ENCODE measurements at places on chromosomes 1 and 21.
A peak's percentile ranks its signal among the peaks of the same experiment; 100 is the strongest.

DNA sequence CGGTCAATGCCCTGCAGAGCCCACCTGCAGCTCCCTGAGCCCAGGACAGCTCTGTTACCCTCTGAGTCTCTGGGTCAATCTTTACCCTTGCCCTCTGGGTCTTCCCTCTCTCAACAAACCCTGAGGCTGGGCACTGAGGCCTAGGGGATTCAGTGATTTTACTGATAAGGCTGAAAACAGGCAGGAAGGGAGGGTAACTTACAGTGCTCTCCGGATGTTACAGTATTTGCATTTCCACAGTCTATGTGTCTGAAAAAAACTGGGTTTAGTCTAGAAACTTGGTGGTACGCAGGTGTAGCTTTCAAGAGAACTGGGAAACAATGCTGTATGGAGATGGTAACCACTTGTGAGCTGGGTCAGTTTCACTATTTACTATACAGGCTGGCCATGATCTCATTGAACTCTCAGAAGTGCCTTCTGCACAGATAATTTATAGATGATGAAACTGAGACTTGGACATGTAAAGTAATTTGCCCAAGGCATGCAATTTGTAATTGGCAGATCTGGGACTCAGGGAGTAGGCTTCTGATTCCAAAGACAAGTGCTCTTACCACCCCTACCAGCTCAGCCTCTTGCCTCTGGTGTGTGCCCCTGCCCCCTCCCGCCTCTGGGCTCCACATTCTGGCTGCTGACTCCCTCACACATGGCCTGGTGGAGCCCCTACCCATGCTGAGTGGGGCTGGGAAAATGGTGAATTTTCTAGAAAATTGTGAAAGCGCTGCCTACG is 48.8 kb downstream of the TENT5C start:
- peak; percentile 76 for DNase-seq

- no peak for DNase-seq
Observed at GRCh38 chr1:88802950-88803349, 88.4 kb downstream of the GTF2B start.

GRCh38 chr1:94067196-94067595 is 53.8 kb downstream of the ABCA4 start:
- no peak for DNase-seq

- no peak for DNase-seq
Observed at GRCh38 chr21:42705746-42706374, 52.4 kb downstream of the PDE9A start.

- no peak for DNase-seq
Observed at GRCh38 chr1:24940231-24940630, 10.2 kb upstream of the RUNX3 start.

DNA sequence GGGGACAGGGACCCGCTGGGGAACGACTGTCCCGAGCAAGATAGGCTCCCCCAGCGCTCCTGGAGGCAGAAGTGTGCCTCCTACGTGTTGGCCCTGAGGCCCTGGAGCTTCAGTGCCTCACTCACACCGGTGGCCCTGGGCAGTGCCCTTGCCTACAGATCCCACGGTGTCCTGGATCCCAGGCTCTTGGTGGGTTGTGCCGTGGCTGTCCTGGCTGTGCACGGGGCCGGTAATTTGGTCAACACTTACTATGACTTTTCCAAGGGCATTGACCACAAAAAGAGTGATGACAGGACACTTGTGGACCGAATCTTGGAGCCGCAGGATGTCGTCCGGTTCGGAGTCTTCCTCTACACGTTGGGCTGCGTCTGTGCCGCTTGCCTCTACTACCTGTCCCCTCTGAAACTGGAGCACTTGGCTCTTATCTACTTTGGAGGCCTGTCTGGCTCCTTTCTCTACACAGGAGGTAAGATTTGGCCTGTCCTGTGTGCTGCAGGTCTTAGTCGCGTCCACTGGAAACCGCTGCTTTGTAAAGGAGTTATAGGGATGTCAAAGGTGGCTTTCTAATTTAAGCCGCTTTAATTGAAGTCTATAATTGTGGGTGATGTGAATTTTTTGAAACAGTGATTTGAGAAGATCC is 717 bp downstream of the UBIAD1 start:
- no peak for DNase-seq

DNA sequence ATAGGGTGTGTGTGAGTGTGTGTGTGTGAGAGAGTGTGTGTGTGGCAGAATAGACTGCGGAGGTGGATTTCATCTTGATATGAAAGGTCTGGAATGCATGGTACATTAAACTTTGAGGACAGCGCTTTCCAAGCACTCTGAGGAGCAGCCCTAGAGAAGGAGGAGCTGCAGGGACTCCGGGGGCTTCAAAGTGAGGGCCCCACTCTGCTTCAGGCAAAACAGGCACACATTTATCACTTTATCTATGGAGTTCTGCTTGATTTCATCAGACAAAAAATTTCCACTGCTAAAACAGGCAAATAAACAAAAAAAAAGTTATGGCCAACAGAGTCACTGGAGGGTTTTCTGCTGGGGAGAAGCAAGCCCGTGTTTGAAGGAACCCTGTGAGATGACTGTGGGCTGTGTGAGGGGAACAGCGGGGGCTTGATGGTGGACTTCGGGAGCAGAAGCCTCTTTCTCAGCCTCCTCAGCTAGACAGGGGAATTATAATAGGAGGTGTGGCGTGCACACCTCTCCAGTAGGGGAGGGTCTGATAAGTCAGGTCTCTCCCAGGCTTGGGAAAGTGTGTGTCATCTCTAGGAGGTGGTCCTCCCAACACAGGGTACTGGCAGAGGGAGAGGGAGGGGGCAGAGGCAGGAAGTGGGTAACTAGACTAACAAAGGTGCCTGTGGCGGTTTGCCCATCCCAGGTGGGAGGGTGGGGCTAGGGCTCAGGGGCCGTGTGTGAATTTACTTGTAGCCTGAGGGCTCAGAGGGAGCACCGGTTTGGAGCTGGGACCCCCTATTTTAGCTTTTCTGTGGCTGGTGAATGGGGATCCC is 18.3 kb upstream of the HDAC1 start:
- DNase-seq = peak; percentile 37

DNA sequence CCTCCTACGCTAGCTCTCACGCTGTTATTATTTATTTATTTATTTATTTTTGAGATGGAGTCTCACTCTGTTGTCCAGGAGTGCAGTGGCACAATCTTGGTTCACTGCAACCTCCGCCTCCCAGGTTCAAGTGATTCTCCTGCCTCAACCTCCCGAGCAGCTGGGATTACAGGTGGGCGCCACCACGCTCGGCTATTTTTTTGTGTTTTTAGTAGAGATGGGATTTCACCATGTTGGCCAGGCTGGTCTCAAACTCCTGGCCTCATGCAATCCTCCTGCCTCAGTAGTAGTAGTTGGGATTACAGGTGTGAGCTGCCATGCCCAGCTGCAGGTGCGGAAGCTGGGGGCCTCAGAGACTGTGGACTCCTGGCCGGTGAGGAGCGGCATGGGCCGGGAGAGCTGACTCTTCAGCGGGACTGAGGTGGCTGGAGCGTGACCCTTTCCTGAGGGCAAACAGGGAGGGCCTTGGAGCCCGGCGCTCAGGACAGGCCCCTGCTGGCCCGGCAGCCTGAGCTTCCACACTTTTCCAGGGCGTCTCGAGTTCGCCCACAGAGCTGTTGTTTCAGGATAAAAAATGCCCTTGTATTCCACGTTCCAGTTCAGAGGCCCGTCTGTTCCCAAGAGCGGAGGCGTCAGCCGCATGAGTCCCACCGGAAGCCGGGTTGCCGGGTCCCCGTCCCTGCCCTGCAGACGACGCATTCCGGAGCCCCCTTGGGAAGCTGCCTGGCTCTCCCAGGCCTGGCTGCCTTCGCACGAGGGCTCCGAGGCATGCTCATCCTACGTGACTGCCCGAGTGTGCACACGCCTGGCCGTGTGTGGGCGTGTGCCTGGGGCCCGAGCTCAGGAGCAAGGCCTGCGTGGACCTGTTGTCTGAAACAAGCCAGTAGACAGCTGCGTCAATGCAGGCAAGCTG is 126.2 kb downstream of the SIK1 start:
- DNase-seq = no peak

DNA sequence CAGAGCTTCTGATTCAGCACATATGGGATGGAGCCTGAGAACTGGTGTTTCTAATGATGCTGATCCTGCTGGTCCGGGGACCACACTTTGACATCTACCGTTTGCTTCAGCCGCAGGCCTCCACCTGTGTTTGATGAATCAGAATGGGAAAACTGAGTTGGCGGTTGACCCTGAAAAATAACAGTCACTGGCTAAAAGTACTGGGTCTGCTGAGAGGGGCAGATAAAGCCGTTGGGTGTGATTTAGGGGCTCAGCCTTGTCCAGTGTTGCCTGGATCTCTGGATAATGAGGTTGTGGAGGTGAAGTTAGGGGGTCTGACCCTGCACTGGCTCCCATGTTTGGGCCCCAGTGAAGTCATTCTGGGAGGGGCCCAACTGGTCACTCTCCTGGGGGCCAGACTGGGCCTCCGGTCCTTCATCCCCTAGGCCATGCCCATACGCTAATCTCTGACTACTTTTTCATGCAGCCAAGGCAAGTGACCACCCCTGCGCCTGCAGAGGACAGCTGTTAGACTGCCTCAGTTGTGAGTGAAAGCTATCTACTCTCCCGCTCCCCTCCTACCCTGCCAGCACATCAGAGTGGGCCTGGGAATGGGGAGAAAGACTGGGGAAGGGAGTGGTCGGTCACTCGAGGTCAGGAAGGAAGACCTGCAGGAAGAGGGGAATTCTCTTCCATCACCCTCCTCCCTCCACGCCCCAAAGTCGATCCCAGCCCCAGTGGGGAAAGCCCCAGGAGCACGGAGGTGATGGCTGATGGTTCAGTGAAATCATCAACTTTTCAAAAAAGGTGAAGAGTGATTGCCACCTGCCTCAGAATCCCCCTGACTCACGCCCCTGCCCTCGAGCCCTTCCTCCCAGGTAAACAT is 27.7 kb downstream of the VASH2 start:
- peak; percentile 52 for DNase-seq

GRCh38 chr1:184150776-184151531 is 99.4 kb downstream of the TSEN15 start:
- no peak for DNase-seq

- no peak for DNase-seq
Observed at GRCh38 chr1:38235705-38236104, 189.1 kb upstream of the POU3F1 start.

DNA sequence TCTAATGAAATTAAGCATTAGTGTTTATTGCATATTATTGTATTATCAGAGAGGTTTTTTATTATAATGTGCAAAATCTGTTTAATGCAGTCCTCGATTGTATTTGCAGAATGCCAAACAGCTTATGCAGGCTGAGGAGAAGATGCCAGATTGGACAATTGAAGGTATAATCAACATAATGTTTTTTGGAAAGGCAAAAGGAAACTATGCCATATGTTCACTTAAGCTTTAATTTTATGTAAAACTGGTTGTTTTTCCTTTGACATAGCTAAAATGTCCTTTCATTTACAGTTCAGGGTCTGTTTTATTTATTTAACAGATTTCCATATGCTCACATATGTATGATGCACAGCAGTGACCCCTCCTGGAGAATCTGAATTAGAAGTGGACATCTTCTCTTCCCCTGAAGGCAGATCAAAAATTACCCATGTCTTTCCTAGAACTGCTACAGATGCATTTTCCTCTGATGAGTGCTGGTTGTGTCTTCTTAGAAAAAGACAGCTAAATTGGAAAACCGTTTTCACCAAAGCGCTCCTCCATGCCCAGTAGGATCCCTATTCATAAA is 143.5 kb upstream of the USH2A start:
- DNase-seq = no peak

DNA sequence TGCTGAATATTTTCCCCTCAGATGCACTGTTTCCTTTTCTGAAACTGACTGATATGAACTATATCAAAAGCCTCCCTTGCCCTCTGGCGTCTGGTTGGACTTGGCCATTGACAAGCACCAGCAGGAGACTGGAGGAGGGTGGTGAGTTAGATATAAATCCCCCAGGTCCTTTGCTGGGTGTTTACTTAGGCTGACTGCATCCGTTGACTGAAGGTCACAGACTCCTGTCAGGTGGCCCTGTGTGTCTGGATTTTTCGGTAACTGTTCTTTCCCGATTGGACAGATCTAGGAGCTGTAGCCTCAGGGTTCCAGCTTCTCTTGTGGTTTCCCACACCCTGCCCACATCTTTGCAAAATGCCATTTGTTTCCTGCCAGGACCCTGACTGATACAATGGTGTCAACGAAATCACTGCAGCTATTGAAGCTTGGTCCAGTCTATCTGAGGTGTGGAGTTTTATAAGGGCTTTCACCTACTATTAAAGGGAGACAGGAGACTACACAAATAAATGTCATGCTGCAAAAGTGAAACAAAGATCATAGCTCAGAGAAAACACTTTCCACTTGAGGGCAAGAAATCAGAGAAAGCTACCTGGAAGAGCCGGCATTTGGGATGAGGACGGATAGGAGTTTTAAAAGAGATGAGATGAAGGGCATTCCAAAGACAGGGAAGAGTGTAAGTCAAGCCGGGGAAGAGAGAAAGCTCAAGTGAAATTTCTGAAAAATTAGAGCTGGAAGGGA is 1.5 kb upstream of the MAGI3 start:
- peak; percentile 16 for DNase-seq

GRCh38 chr1:234512451-234512861 is 33.5 kb upstream of the TARBP1 start:
- no peak for DNase-seq

DNA sequence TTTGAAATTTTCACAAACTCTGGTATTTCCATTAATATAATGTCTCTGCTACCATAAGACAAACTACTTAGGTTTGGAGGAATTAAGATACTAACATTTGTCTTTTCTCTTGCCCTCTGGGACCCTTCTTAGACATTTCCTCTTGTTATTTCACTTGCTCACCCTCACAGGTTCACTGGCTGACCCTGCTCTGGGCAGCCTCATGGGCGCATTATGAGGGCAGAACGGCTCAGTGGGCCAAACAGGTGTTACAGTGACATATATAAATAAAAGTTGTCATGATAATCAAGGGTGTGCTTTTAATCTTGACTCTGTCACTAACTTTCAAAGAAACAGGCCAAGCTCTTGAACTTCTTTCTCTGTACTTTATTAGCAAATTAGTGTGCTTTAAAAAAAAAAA is 46.5 kb downstream of the ZNHIT6 start:
- no peak for DNase-seq

DNA sequence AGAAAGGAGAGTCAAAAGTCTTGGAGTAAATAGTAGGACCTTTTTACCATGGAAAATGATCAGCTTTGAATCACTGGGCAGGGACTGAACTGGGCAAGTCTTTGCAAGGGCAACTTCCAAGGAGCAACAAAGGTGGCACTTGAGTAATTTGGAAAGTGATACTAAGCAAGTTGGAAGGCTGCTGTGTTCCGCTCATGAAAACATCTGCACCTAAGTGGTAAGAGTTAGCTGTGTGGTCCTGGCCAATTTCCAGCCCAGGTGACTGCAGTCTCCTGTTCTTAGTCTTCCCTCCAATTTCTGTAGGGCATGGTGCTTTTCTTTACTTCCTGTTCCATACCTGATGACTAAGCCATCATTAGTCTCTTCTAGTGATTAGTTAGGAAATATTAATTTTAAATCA is 35.5 kb upstream of the PRDM2 start:
- DNase-seq = no peak

- no peak for DNase-seq
Observed at GRCh38 chr1:153773096-153773921, 1.9 kb upstream of the SLC27A3 start.

DNA sequence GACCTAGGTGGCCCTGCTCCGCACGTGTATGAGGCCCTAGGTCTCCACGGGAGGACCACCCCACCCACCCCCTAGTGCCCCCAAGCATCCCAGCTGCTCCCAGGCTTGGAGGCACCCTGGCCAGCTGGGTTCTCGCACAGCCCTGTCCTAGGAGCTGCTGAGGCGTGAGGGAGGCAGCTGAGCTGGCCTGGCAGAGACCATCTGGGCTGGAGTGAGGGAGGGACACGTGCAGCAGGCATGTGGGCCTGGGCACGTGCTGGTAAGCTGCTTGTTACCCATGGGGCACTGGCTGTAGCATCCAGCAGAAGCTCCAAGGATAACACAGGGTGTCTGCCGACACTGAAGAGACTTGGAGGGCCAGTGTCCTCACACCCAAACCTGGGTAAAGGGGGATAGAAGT is 10.1 kb downstream of the SLC6A9 start:
- DNase-seq = no peak
